ENCODE measurements at places on chromosomes 12 and 14.

- DNase-seq: peak; percentile 7
Measured at GRCh38 chr12:14618983-14619382, 51.3 kb upstream of the PLBD1 start.

GRCh38 chr14:48333221-48333920 lies 658.0 kb upstream of the MDGA2 start:
- DNase-seq: no peak

- DNase-seq: no peak
Measured at GRCh38 chr12:69991690-69992288, 166.8 kb downstream of the MYRFL start.

GRCh38 chr12:69095765-69096477 lies 143.4 kb upstream of the CPSF6 start:
- DNase-seq: no peak

DNA sequence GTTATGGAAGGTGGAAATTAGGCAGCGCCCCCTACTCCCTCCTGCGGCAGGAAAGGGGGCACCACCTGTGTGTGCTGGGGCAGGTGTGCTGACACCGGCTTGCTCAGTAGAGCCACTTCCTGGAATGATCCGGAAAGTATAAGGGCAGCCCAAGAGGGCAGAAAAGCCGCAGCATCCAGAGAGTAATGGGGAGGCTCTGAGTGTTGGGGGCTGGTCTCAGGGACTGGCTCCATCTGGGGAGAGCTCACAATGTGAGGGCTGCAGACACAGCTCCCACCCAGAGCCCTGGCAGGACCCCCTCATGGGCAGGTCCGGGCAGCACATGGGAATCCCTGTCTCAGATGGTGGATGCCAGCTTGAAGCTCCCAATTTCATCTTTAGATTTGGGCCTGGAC lies 187.6 kb upstream of the C14orf180 start:
- DNase-seq: peak; percentile 53

DNA sequence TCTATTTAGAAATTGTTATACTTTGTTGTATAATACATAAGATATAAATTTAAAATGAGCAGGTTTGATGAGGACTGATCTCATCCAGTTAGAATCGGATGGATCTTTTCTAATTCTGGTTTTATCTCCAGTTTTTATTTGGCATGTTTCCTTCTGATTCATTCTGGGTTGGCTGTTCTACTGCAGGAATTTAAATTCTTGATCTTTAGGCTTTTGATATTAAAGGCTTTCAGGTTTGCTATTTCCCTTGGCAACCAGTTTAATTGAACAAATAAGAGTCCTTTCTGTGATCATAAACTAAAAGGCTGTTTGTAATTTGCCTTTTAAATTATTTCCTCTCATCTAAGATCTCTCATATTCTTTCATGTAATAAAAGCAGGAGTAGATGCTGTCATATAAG lies 83.4 kb downstream of the PDE6H start:
- no peak for DNase-seq

GRCh38 chr14:31208546-31209424 lies 1.2 kb upstream of the HECTD1 start:
- DNase-seq: no peak

DNA sequence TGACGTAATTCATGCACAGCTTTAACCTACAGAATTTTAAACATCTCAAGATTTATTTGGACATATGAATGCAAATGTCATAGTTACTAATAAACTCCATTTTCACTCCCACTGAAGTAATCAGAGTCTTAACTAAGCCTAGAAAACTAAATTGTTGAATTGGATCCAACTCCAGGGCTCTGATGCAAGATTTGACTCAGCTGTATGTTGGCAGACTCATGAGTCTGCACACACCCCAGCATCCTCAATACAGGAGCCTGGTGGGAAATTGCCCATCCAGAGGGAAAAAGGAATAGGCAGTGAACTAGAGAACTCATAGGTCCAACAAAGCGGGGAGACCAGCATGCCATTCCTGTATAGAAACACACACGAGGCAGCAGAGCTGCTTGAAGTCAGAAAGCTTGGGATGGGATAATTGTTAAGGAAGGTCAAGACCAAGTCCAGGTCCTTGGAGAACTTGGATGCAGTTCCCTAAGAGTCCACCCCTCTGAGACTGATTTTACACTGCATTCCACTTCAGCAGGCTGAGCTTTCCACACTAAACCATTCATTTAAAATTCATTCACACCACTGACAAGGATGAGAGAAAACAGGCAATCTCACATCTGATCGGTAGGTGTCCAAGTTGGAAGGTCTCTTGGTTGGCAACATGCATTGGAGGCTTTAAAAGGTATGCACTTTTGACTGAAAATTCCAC lies 14.4 kb downstream of the TMTC1 start:
- no peak for DNase-seq

GRCh38 chr12:98578392-98578791 lies 15.1 kb upstream of the SLC25A3 start:
- no peak for DNase-seq

DNA sequence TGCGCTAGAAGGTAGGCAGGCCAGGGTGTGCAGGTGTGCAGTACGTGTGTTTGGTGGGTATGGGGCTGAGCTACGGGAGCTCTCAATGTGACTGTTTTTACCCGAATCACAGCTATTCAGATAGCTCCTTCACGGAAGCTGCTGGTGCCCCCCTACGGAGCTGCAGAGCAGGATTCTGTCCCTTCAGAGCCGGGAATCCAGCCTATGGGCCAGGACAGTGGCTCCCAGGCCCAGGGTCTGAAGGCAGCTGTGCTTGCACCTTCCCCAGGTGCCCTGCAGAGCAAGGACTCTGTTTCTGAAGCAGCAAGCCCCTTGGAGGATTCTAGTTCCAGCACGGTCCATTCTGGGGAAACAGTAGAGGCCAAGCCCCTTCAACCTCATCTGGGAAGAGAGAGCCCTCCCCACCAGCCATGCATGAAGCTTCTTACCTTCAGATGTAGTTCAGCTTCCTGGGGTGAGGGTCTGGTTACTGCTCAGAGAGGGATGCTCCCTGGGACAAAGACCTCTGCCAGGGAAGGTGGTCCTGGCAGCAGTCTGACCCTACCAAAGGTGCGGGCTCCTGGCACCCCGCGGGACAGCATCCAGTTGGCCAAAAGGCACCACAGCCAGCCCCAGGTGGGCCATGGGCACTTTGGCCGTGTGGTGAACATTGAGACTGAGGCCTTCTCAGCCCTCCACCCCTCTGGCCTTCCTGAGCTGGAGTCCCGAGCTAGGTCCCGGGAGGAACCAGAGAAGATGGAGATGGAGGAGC lies 29.1 kb downstream of the PLEKHH1 start:
- no peak for DNase-seq

DNA sequence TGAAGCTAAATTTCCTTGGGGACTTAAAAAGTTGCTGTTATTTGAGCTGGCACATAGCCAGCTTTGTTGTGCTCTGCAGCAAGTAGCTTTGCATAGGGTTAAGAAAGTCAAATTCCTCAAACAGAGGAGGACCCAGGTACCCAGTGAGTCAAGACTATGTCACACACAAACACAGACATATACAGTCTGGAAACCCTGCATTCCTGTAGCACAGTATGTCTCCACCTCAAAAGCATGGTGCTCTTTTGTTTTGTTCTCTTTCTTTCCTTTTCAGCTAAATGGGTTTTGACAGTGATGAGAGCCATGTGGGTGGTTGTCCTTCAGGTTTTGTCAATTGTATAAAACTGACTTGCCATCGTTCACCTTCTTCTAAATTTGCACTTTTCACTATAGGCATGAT lies 179.6 kb upstream of the DIO2 start:
- DNase-seq: no peak

- DNase-seq: no peak
Measured at GRCh38 chr14:87461704-87462103, 531.3 kb downstream of the GALC start.

DNA sequence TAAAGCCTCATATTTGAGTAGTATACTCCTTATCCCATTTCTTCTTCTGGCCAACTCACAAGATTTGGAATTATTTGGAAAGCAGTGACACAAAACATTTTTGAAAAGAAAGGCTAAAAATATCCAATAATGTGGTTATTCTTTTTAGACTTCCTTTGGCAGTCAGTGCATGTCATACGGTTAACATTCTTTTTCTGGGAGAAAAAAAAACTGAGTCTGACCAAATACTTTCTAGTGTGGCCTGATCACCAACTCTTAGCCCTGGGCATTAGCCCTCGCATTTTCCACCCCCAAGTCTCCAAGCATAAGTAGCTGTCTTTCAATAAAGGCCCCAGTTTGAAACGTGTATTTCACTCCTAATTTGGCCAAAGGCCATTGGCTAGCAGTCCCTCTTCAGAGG lies 5.9 kb downstream of the RASSF3 start:
- no peak for DNase-seq

GRCh38 chr14:77926942-77927341 lies 127.0 kb downstream of the ADCK1 start:
- DNase-seq: no peak

DNA sequence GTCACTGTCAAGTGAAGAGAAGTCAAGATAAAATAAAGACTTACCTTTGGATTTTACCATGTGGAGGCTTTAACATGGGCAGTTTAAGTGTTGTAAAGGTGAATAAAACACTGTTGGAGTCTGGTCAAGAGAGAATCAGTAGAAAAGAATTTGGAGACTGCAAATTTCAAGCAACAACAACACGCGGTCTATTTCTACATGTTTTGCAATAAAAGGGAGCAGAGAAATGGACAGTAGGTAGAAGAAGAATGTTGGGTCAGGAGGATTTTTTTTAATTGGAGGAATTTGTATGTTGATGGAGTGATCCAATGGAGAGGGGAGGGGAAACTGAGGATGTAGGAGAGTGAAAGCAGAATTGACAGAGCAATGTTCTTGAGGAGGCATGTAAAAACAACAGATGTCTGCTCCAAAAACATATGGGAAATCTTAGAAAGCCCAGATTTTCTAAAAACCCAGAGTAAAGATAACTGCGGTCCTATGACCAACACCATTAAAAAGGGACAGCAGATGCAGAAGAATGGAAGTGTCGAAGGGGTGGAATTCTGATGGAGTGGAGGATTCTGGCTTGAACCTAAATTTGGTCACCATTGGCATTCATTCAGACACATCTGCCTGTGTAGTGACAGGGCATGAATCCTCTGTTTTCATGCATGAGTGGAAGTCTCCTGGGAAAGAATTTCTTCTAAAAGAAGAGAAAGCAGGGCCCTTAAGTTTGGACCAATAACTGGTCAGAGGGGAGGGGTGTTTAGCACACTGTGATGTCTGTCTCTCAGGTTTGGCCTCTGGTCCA lies 68.0 kb upstream of the OSBPL8 start:
- DNase-seq: no peak

DNA sequence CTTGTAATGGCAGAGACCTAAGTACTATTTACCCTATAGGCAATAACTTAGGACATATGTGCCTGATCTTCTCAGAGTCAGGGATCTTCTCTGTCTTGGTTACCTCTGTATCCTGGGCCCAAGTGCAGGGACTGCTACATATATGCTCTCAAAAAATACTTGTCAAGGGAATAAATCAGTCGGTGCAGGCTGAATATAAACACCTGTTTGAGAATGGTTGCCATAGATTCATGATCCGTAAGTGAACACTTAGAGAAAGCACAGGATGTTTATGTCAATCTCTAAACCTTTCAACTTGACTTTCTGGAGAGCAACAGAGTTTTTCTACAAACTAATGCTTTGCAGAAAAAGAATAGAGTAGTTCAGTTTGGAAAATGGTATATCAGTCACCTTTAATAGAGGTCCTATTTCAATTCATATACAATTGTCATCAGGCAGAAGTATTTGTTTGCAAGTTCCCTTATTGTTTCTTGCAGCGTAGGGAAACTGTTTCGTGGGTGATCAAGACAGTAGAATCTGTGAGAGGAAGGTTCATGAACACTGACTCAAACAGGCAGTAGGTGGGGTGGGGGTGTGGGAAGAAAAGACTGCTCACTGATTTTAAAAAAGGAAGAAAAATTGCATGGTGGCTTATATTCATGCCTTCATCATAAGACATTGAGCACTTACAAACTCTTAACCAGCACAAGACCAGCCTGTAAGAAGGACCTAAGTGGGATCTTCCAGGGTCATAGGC lies 6.0 kb upstream of the UBE2N start:
- DNase-seq: peak; percentile 45

DNA sequence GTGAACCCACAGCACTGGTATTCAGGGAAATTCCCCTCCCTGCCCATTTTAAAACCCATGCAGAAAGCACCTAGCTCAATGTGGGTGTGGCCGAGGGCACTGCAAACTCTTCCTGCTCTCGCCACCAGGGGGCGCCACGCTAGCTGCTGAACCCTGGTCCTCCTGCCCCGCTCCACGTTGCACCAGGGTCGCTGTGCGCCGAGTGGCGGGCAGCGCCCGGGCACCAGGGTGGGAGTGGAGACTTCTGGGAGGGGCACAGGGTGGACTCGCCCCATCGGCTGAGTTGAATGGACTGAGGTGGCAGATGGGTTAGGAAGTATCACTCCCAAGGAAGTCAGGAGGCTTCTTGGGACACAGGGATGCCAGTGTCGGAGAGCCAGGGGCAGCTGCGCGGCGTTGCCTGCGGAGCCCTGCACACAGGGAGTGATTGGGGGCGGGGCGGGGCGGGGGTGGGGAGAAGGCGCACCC lies 48.1 kb upstream of the BCL11B start:
- DNase-seq: peak; percentile 67

- no peak for DNase-seq
Measured at GRCh38 chr12:18799561-18799960, 61.6 kb downstream of the CAPZA3 start.

DNA sequence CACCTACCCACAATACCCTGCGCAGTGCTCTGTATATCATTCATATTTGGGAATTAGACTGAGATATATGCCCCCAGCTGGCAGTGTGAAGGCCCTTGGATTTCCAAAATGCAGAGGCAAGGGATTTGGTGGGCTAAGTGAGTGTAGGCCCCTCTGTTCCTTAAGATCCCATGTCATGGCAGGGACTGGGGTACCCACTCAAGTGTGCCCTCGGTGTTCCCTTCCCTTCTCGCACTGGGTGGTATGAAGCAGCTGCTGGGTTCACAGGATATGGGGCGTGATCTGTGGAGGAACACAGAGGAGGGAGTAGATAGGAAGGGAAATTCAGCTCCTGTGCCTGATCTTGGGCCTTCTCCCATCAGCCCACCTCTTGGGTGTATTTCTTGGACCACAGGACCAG lies 63.1 kb upstream of the VASH1 start:
- no peak for DNase-seq

- no peak for DNase-seq
Measured at GRCh38 chr12:79717006-79717405, 26.2 kb upstream of the PAWR start.

- DNase-seq: no peak
Measured at GRCh38 chr12:16119618-16120415, 157.7 kb downstream of the SLC15A5 start.

GRCh38 chr14:44775248-44775647 lies 186.5 kb downstream of the KLHL28 start:
- no peak for DNase-seq

GRCh38 chr12:238736-239398 lies 23.8 kb downstream of the SLC6A13 start:
- no peak for DNase-seq

DNA sequence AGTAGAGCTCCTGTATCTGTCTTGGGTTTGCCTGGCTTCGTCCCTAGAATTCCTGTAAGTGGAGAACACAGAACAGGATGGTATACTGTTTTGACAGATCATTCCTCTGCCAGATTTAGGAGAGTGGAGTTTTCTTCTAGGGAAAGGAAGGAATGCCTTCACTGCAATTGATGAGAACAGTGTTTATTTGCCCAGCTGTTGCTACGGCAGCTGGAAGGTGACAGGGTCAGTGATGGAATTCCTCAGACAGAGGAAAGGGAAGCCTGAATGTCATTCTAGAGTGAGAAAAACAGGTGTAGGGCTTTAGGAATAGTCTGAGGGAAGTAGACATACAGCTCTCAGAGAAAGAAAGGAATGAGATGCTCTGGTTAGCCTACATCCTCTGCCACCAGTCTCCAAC lies 11.7 kb downstream of the CSRNP2 start:
- DNase-seq: no peak

- DNase-seq: peak; percentile 40
Measured at GRCh38 chr14:23076785-23077408, 18.0 kb downstream of the ACIN1 start.
